ENCODE measurements at places on chromosomes 7 and 10.

- DNase-seq = no peak
Measured at GRCh38 chr10:69831231-69831855, 29.6 kb downstream of the COL13A1 start.

- no peak for DNase-seq
Measured at GRCh38 chr10:101195921-101196320, 33.3 kb downstream of the LBX1 start.

- DNase-seq = no peak
Measured at GRCh38 chr7:150940431-150941102, 37.6 kb downstream of the KCNH2 start.

DNA sequence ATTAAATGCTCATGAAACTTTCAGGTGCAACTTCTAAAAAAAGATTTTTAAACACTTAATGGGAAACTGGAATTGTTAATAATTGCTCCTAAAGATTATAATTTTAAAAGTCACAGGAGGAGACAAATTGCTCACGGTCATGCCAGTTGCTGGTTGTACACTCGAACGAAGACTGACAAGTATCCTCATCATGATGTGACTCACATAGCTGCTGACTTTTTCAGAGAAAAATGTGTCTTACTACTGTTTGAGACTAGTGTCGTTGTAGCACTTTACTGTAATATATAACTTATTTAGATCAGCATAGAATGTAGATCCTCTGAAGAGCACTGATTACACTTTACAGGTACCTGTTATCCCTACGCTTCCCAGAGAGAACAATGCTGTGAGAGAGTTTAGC is 79.3 kb downstream of the ITGB8 start:
- DNase-seq = no peak

GRCh38 chr7:158166386-158167340 is 421.0 kb downstream of the PTPRN2 start:
- DNase-seq = no peak

DNA sequence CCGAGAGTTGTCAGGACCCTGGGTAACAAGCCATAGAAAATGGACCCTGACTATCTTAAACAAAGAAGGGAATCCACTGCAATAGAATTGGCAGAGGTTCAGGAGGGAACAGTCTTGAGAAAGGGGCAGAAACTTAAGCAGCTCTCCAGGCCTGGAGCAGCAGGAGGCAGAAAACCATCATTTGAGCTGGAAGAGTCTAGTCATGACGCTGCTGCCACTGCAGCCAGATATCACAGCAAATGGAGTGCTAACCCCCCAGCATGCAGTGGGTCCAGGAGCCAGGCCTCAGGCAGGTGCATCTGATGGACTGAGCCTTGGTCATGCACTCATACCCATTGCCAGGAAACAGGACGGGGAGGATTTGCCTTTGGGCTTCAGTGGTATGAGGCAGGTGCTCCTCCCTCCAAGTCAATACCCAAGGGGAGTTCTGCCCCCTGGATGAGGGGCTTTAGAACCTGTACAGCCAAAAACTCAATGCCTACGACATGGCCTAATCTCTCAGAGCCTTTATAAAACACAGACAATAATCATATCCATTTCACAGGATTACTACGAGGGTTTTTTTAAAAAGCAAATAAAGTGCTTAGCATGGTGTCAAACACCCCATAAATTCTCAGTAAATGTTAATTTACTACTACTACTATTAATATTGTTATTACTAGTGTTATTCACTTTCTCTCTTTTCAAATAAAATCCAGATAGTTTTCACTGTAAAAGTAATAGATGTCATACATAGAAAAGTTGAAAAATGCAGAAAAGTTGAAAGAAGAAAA is 30.7 kb downstream of the DUSP5 start:
- no peak for DNase-seq

GRCh38 chr10:24974976-24975375 is 22.6 kb upstream of the PRTFDC1 start:
- no peak for DNase-seq

DNA sequence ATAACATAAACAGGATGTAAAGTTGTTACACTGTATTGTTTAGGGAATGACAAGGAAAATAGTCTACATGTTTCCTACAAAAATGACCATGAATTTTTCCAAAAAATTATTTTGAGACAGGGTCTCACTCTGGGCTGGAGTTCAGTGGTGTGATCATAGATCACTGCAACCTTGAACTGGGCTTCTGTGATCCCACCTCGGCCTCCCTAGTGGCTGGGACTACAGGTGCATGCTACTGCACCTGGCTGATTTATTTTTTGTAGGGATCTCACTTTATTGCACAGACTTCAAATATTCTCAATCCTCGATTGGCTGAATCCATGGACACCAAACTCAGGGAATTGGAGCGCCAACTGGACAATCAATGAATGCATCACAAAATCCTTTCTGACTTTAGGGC is 6.6 kb downstream of the CHCHD2 start:
- no peak for DNase-seq

DNA sequence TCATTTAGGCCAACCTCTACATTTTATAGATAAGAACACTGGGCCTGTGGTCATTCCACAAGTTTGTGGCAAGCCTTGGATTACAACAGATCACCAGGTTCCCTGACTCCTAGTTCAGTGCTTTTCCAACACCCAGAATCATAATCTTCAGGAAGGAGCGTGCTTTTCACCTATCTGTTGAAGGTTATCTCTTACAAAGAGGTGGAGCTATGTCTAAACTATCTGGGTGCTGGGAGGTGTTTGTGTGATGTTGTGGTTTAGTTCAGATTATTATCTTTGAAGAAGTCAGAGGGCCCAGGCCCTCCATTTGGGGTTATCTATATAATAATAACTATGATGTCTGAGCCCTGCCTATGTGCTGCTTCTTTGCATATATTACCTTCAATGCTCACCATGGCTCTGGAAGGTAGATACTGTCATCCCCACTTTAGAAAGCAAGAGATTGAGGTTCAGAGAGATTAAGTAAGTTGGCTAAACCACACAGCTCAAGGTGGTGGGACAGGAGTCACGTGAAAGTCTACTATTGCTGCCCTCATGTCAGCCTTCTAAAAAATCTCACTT is 24.0 kb downstream of the IL2RA start:
- DNase-seq = no peak

DNA sequence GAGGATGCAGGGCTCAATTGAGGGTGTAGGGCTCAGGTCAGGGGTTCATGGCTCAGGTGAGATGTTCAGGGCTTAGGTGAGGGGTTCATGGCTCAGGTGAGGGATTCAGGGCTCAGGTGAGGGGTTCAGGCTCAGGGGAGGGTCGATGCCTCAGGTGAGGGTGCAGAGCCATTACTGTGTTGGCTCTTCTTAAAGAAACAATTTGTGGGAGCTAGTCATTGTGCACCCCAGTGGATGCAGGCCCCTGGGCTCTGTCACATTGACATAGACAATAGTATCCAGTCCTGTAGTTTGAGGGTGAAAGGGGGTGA is 86.7 kb downstream of the ADCY1 start:
- DNase-seq = no peak

DNA sequence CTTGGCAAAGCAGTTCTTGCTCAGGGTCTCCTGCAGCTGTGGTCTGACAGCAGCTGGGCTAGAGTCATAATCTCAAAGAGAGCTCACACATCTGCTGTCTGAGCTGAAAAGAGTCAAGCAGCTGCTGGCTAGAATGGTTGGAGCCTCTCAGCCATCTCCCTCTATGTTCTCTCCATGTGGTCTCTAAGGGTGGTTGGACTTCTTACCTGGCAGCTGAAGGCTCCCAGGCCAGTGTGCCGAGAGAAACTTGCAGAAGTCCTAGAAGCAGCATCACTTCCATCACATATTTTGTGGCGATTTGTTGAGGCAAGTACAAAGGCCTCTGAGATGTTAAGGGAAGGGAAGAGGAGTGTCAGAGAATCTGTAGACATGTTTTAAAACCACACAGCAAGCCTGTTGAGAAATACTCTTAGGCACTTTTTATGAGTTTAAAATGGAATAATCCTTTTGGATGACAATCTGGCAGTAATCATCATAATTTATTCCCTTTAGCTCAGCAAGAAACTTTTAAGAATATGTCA is 93.2 kb downstream of the REEP3 start:
- DNase-seq = no peak

DNA sequence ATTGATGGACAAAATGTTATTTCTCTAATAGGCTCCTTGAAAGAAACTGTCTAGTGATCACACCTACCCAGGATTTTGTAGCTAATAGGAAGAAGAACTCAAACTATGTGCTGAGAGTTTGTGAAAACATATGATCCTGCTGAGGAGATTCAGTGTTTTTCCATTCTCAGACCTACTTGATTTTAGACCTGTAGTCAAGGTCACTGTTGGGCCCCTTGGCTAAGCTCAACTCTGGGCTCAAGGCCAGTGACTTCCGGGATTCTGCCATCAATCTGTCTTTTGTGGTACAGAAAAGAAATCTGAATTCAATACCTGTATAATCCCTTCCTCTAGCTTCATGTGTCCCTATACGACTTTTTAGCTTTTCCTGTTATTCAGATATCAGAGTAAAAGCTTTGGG is 79.7 kb upstream of the FERD3L start:
- no peak for DNase-seq

DNA sequence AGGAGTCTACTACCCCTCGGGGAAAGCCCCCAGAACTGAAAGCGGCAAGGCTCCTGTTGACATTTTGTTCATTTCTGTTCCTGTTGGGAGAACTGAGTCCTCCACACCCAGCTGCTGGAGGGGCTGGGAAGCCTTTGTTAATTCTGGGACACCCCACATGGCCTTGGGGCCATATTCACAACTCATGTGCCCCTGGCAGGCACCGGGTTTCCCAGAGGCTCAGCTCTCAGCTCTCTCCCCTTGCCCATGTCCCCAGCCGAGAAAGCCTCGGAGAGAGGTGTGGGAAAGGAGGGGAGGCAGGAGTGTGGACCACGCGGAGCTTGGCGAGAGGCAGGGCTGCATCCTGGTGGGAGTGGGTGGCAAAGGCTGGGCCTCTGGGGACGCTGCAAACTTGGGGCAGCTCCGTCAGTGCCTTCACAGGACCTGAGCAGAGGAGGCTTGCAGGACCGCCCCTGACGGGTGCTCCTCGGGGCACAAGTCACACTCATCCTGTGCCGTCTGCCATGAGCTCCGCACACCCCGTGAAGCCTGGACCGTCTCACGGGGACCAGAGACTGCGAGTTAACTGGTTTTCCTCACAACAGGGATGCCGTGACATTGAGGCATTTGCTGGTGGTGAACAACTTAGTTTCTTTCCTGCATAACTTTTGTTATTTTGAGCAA is 140.9 kb downstream of the DNAJB6 start:
- no peak for DNase-seq

DNA sequence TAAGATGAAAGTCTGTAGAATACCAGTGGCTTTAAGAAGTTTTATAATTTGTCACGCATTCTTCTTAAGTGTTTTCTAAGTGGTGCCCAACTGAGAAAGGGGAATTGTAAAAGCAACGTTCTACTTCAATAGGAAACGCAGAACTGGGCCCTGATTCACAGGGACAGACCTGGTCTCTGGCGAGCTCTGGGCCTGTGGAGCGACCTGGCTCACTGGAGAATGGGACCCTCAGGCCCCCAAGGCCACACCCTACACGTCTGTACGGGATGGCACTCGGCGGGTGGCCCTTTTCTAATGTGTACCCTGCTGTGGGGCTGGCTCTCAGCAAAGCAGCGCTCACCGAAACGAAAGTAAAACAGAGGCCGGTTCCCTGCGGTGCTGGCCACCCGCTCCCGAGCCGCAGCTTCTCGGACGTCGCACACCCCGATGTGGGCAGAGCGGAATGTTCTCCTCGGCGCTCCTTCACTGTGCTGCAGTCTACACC is 205.0 kb downstream of the DIP2C start:
- peak; percentile 41 for DNase-seq

- DNase-seq = no peak
Measured at GRCh38 chr7:112192236-112193154, 13.7 kb downstream of the DOCK4 start.

DNA sequence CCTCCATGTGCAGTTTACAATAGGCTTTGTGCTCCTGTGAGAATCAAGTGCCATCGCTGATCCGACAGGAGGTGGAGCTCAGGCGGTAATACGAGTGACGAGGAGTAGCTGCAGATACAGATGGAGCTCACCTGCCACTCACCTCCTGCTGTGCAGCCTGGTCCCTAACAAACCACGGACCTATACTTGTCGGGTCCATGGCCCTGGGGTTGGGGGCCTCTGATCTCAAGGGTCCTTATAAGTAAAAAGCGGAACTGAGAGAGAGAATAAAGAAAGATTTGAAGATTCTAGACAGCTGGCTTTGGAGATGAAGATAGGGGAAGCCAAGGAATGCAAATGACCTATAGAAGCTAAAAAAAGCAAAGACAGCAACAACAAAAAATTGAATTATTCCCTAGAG is 130.6 kb downstream of the PLXDC2 start:
- DNase-seq = no peak

Data from activated naive CD8-positive, alpha-beta T cell treated with anti-CD3 and anti-CD28 coated beads for 36 hours (primary cell).